ENCODE measurements at places on chromosomes 16 and 17.

- no peak for DNase-seq
Measured at GRCh38 chr17:57315061-57316015, 59.0 kb downstream of the MSI2 start.

DNA sequence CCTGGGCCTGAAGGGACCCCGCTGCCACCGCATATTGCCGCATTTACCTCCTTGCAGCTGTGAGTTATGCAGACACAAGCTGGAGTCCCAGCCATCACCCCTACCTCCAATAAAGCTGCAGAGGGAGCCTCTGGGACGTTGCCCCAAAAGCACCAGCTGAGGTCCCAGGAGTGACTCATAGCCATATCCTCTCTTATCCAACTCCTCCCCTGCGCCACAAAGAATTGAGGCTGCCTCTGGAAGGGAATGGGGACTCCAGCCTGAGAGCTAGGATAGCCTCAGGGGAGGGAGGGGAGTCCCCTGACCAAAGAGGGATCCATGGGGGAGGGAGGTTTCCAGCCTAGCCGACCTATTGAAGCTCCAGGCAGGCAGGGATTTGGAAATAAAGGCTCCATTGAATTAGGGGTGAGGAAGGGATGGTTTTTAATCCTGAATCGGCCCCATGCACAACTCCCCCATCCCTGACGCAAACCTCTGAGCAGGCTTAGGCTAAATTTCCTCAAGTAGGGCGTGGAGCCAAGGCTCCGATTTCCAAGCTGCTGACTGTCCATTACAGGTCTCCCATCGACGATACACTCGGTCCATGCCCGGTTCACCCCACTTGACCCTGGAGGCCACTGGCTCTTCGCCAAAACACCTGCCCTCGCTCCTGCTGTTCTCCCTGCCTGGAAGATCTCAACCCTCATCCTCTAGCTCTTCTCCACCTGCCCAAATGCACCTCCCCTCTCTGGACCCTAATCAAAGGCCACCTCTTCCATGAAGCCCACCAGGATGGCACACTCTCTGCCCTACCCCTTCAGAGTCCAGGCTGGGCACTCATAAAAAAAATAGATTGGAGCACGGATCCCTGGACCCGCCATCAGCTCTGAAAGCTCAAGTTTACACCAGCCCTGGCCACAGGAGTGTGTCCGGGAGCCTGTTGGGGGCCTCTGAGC lies 27.5 kb downstream of the PIMREG start:
- peak; percentile 81 for DNase-seq

DNA sequence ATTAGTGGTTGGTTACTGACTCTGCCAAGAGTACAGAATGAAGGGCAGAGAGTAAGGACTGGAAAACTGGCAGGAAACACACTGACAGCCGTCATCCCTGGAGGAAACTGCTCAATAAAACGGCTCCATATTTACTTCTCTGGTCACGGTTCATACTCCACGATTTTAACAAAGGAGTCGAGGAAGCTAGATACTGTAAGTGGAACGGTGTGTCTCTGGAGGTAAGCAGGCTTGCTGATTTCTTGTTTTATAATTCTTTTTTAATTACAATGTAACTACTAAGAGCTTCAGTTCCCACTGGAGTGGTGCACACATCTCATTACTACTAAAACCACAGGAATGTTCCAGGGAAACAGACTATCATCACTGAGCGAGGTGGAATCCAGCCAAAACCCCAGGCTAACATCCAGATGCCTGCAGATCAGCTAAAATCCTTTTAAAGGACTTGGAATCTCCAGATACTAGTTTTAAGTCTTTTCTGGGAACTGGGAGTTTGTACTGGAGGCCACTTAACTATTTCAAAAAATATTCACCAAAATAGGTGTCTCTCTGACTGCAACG lies 17.8 kb downstream of the SERPINF1 start:
- peak; percentile 91 for DNase-seq

DNA sequence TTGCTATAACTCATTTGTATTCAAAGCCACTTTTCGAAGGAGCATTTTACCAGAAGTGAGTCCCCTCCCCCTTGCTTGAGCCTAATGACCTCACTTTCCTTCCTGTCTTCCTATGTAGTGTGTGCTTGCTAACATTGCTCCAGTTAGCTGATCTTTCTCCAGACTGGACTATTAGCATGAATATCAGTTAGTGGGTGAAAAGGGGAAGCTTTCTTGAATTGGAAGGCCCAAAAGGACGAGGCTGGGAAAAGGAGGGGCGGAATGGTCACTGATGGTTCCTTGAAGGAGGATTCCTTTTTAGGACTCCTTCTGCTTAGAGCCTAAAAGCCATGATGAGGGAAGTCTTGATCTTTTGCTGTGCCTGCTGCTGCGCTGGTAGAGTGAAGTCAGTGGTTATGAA lies 11.9 kb downstream of the MAP3K3 start:
- no peak for DNase-seq

DNA sequence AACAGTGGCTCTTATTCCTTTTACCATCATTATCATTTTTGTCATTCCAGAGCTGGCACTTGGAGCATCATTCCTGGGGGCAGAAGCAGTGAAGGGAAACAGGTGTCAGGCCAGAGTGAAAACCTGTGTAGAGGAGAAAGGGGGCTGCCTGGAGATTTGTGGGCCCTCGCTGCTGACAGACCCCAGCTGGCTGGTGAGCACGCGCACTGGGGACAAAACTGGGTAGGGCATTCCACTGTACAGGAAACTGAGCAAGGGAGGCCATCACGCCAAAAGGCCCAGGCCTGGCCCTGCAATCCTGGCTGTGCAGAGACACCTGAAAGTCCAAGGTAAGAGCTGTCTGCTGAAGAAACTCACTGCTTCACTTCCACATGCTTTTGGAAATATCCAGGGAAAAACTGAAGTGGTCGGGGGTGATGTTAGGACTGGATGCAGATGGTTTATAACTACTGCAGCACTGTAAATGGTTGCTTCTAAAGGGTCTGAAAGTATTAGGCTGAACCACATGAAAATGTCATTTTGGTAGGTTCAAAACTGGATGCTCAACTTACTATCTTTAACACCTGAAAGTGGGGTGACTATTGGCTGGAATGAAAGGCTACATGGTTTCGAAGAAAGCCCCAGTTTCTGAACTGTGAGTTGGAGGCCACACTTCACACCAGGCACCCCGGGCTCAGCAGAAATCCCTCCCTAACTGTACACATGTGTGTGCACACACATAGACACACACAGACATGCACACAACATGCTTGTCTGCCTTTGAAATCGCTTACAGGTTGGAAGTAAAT lies 225.0 kb downstream of the C16orf78 start:
- DNase-seq: no peak

DNA sequence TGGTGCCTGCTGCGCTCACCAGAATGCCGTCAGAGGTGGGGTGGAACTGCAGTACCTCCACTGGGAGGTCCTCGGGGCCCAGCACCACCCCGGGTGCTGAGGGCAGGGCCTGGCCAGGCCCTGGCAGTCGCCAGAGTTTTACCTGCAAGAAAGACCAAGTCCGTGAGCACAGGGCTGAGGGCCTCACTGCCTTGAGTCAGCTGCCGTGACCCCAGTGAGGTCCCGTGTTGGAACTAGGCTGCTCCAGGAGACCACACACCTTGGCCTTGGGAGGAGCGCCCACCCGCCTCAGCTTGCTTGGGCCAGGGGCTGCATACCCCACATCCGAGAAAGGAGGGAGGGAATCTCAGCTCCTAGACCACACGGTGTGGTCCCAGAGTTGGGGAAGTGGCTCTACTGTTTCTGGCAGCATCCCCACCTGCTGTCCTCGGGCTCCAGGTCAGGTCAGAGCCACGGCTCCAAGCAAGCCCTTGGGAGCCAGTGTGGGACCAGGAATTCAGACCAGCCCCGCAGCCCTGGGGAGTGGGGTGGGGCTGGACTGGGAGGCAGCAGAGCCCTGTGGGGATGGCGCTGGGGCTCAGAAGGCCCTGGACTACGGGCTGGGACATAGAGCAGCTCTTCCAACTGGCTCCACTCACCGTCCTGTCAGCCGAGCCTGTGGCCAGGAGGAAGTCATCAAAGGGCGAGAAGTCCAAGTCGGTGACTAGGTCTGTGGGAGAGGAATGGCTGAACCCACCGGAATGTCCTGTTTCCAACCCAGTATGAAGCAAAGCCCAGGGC lies 8.7 kb downstream of the CORO7 start:
- DNase-seq: no peak

DNA sequence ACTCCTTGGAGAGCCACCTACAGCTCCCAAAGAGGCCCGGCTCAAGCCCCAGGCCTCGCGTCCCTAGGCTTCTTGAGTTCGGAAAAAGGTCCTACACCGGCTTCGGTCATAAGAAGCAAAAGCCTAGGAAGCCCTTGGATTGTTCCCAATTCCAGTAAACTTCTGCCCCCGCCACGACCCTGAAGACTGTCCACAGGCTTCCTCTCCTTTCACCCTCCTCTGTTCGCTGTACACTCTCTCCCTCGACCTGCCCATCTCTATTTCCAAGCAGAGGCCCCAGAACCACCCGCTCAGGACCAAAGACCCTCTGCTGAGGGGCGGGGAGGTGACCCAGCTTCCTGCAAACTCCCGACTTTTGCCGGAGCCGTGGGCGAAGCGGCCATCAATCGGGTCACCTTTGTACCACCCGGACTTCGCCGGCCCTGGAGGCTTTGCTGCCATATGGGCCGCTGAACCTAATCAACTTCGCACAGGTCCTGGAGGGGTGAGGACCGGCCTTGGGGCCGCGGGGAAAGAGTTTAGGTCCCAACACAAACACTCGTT lies 2.7 kb downstream of the HOXB2 start:
- DNase-seq: no peak
